ENCODE measurements at places on chromosomes 5 and 9.

DNA sequence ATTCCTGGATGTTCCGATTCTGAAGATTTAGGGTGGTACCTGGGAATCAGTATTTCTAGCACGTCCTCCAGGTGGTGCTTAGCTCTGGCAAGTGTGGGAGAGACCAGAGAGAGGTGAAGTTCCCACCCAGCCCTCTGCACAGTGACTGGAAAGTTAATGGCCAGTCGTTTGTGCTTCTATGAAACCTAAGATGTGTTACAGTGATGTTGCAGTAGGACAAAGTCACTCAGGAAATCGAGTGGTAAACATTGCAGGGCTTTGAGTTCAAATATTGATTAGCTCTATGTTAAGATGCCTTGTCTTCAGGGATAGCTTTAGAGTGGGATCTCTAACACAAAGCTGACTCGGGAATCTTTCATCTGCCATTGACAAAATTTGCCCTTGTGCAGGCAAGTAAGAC lies 55.6 kb downstream of the PIK3R1 start:
- DNase-seq, result no peak

- no peak for DNase-seq
Observed at GRCh38 chr9:132776891-132777290, 101.2 kb downstream of the AK8 start.

DNA sequence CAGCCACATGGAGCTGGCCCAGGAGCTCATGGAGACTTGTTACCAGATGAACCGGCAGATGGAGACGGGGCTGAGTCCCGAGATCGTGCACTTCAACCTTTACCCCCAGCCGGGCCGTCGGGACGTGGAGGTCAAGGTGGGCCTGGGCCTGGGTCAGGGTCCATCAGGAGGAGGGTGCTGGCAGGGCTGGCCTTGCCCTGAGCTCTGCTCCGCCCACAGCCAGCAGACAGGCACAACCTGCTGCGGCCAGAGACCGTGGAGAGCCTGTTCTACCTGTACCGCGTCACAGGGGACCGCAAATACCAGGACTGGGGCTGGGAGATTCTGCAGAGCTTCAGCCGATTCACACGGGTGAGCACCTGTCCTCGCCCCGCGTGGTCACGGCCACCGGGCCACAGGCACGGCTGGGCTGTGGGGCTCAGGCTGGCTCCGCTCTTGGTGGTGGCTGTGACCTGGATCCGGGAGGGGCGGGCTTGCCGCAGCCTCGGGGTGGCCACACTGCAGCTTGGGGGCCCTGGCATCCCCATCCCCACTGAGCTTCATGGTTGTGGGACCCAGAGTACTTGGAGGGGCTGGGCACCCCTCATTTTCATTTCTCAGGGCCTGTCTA lies 7.1 kb downstream of the DPP7 start:
- no peak for DNase-seq

- no peak for DNase-seq
Observed at GRCh38 chr5:16737620-16738364, 121.0 kb upstream of the RETREG1 start.

DNA sequence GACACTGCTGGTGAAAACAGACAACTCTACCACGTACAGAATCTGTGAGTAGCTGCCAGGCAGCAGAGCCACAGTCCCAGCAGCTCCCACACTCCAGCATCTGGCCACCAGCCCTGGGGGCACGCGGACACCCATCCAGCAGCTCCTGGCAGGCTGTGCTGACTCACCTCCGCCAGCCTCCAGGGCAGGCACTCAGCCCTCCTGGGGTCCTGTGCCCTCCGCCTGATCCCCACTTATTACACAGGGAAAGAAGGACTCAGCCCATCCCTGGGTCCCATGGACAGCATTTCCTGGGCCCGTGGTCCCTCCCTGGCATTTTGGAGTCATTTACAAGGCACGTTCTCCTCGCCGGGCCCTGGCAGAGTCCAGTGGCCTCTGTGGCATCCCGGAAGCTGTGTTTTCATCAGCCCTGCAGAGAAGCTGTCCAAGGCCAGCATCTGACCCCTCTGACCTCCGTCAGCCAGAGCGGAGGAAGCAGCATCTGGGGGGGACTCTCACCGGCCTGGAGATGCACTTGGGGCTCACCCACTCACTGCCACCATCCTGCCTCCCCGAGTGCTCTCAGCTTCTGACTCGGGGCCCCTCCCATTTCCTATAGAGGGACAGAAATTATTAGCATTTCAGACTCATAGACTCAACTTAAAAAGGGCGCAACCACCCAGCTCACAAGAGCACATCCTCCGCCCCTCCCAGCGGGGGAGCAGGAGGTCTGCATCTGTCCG lies 21.6 kb downstream of the PAEP start:
- no peak for DNase-seq

DNA sequence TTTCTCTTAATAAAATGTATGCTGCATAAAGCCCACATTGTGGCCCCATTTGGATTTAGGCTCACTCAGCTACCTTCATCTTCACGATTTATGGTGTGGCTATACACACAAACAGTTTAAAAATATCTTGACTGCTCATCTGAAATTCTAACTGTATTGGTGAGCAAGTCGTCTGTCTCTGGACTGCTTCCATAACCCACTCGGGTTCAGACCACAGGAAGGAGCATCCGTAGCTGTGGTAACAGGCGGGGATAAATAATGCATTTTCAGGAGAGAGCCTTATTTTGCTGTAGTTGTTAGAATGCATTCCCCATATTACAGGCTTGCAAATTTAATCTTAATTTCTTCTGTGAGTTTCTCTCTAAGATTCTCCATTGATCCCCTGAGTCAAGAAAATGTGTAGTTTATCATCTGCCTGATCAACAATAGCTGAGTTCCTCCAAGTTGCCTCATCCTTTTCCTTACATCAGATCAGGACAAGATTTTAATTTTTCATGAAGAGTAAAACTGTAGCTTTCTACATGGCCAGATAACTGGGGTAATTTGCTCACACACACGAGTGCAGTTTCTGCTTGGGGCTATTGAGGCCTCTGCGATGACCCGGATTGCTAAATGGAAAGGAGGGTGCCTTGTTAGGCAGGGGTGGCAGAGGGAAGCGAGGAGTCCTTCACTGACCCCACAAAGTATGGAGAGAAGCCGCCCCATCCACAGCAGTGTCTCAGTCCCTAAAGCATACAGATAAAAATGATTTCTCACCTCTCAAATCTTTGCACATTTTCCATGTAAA lies 133.9 kb downstream of the FSTL4 start:
- no peak for DNase-seq
